Activated CD8-positive, alpha-beta memory T cell treated with anti-CD3 and anti-CD28 coated beads, Interleukin-2, amount 50 U/mL, for 48 hours (primary cell): ENCODE measurements at places on chromosomes 6 and 20.

DNA sequence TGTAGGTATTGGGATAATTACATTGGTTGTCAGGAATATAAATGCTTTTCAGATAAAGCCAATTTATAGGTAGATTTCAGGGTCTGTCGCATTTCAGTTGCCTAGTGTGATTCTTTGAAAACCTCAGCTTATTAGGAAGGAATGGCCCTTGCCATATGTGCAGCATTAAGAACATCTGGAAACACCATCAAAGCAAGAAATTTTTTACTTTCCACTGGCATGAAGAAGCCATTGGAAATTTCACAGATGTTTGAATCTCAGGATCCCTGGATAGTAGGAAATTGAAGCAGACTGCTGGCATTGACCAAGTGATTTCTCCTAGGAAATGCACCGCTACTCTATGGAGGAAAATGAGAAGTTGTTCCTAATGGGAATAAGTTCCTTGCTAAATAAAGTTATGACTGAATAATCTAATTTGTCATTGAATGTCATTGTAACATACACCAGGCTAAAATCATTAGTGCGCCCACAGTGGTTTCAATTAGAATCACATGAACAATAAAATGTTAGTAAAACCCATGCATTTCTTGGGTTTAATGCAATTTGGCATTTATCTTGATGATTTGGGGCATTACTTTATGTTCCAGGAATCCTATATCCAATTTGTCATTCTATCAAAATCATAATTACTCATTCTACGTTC is 950.1 kb downstream of the EPHA7 start:
- no peak for DNase-seq

DNA sequence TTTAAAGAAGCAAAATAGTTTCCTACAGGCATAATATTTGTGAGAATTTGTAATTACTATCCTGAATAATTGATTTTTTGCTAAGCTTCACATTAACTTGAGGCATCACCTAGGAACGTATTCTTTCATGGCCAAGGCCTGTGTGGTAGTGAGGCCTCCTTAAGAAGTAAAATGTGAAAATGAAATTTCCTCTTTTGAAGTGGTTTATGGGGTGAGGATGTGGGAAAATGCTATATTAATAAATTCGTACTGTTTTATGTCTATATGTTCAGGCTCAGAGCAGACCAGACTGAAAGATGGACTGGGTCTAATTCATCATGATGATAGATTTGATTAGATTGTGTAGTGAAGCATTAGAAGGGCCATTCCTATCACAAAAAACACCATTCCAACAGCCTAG is 33.1 kb downstream of the MYLIP start:
- DNase-seq = no peak

DNA sequence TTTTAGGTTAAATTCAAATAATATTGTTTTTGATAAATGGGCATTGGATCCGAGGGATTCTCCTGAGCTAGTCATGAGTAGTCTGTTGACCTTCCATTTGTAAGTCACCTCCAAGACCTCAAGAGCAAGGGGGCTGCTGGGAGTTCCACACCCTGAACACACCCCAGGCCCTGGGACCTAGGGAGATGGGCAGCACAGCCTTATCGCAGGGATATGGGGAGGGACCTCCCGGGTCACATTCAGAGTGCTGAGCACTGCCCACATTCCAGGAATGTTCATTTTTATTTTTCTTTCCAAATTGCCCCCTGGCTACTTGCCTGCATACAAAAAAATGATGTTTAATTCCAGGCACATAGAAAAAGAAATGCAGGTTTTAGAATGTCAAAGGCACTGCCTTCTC is 55.5 kb downstream of the SLC22A2 start:
- DNase-seq = no peak

DNA sequence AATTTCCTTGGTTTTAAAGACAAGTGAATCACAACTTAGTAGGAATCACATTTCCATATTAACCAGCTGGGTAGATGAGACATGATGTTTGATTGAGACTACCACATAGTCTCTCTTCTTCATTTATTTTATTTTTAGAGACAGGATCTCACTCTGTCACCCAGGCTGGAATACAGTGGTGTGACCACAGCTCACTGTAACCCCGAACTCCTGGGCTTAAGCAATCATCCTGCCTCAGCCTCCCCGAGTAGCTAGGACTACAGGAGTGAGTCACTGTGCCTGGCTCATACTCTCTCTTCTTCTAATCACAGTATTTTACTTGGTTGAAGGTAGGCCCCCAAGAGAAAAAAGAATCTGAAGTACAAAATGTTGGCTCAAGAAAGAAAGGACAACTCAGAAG is 80.2 kb upstream of the ASF1A start:
- DNase-seq = no peak

GRCh38 chr6:158514176-158514575 is 45.7 kb upstream of the TMEM181 start:
- DNase-seq = peak; percentile 17

DNA sequence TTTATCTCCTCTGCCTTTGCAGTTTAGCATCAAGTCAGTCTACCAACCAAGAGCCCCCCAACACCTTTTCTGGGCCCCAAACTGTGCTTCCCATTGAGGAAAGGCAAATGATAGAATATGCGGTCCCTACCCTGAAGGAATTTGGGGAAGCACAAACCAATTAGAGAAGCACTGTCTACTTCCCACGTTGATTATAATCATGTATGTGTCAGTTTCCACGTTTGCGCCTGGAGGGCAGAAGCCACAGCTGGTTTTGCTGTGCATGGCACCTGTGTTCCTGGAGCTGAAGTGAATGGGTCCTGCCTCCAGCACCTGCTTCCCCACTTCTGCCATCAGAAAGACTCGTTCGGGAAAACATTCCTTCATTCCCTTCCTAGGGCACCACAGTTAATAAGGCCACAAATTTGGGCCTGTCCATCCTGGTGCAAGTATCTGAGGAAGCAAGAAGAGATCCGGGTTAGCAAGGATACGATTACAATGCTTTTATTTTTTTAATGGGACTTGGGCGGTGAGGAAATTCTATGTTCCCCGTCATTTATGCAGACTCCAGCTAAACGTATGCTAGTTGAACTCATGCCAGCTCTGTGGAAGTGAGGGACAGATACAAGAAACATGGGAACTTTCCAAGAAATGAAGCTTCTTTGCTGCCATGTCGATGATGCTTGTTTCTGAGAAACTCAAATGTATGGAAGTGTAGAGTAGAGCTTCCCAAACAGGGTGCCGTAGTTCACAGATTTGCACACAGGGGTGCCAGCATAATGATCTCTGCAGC is 333.5 kb downstream of the NRN1 start:
- DNase-seq = no peak

DNA sequence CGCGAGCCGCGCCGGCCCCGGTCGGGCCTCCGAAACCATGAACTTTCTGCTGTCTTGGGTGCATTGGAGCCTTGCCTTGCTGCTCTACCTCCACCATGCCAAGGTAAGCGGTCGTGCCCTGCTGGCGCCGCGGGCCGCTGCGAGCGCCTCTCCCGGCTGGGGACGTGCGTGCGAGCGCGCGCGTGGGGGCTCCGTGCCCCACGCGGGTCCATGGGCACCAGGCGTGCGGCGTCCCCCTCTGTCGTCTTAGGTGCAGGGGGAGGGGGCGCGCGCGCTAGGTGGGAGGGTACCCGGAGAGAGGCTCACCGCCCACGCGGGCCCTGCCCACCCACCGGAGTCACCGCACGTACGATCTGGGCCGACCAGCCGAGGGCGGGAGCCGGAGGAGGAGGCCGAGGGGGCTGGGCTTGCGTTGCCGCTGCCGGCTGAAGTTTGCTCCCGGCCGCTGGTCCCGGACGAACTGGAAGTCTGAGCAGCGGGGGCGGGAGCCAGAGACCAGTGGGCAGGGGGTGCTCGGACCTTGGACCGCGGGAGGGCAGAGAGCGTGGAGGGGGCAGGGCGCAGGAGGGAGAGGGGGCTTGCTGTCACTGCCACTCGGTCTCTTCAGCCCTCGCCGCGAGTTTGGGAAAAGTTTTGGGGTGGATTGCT is 1.3 kb downstream of the VEGFA start:
- peak; percentile 85 for DNase-seq

- DNase-seq = no peak
These were observed 772 bp downstream of the HINT3 start for GRCh38 chr6:125957391-125957693.

DNA sequence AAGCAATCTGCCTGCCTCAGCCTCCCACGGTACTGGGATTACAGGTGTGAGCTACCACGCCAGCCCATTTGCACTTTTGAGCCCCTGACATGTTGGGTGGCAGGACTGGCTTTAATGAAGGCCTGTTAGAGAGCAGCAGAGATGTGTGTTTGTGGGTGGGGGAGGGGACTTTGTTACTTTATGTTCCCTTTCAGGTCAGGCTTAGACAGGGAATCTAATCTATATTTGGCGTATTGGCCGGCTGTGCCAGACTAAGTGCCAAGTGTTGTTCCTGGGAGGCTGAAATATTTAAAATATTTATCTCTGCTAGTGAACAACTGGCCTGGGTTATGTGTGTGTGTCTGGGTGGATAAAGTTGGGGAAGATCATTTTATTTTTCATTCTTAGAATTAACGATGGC is 6.1 kb downstream of the GMPR start:
- DNase-seq = no peak

DNA sequence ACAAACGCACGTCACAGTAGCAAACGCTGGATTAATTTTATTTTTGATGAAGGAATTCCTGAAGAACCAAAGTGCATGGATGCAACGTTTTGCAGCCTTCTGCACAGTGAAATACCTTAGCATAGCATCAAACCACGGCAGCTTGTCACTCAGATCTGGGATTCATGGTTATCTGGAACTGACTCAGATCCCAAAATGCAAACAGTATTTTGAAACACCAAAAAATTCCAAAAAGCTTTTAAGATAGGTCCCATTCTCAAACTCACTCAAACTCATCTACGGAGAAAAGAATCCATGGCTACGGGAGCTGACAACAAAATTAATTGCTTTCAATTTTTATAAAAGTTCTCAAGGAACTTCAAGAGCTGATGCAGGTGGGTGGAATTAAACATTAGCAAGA is 116.2 kb upstream of the SALL4 start:
- DNase-seq = no peak

DNA sequence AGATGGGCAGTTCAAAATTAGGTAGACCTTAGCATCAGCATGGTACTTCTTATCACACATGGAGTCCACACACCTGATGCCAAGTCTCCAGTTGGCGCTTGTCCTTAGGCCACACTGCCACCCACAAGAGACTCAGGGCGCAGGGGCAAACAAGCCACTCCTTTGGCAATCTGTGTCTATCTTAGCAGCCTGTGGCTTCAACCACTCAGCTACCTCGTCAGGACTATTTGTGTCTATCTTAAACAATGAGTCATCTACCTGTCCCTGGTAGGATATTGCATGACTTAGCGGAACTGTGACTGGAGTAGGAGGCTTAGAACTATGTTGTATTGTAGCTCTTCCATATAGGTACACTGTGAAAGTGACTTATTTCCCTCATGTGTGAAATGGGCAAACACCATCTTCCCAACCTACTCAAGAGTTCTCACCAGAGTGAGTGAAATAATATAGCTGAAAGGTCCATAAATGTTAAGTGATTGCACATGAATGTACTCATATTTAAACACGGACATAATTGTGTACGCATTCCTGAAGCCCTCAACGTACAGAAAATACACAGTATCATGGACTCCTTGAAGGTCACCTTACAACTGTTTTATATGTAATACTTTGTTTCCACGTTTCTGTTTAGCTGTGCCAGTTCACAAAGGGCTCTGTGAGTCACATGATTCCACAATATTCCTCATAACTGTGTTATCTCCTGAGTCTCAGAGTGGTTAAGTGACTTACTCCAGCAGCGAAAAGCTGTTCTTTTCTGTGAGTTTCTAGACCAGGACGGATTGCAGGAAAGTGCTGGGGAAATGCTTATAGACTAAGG is 1.6 kb downstream of the TRIM27 start:
- DNase-seq = no peak

DNA sequence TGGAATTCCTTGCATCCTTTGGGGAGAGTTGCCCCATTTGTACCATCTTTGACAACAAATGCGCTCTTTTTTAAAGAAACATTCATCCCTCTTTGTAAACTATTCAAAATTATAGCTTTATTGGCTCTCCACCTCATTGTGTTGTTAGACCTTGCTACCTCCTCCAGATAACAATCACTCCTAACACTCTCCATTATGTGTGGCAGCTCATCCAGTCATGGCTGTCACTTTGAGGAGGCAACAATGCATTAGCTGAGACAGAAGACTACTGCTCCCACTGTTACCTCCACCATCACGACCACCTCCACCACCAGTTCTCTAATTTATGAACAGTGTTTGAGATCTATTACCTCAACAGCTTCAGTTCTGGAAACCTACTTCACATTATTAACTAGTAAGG is 339.1 kb downstream of the FRK start:
- no peak for DNase-seq

GRCh38 chr20:62707276-62707920 is 1.2 kb upstream of the NTSR1 start:
- DNase-seq = no peak

DNA sequence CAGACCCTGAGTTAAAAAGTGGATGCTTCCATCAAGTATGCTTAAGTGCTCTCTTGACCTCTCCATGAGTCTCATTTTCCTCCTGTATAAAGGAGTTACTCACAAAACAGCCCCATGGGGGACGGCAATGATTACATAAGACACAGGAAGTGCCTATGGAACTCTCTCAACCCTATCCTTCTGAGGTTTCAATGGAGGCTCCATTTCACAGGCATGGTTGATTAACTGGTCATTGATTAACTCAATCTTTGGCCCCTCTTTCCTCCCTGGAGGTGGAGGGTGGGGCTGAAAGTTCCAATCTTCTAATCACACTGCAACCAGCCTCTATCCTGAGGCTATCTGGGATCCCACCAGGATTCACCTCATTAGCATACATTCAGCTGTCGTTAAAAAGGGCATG is 29.3 kb downstream of the CST8 start:
- no peak for DNase-seq

DNA sequence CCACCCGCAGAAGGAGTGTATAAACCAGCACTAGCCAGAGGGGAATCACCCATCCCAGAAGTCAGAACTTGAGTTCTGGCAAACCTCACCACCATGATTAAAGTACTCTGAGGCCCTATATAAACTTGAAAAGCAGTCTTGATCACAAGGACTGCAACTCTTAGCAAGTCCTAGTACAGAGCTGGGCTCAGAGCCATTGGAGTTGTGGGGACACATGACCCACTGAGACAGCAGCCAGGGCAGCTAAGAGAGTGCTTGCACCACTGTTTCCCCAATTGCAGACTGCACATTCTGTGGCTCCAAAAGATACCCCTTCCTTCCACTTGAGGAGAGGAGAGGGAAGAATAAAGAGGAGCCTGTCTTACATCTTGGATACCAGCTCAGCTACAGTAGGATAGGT is 4.7 kb upstream of the MCM9 start:
- no peak for DNase-seq
